Heart right ventricle (tissue), 16 donors: ENCODE measurements at places on chromosomes 1 and 21.

DNA sequence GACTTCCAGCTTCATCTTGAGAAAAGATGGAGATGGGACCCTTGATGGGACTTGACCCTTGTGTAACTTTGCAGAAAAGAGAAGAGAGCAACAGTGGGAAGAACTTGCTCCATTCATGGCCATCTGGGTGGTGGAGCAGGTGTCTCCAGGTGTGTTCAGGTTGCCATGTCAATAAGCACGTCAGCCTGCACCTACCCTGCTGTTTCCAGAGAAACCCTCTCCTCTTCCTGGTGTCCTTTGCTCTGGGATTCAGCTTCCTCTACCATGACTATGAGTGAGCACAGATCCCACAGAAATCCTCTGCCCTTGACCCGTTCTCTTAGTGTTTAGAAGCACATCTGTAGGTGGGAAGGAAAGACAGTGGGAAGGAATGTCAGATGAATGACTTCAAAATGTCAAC lies 21.8 kb upstream of the OTUD3 start:
- no peak for DNase-seq

GRCh38 chr1:243623841-243624240 lies 226.2 kb downstream of the AKT3 start:
- DNase-seq, result no peak

- DNase-seq, result no peak
These were observed 73.8 kb upstream of the ZNF281 start for GRCh38 chr1:200483491-200484143.

DNA sequence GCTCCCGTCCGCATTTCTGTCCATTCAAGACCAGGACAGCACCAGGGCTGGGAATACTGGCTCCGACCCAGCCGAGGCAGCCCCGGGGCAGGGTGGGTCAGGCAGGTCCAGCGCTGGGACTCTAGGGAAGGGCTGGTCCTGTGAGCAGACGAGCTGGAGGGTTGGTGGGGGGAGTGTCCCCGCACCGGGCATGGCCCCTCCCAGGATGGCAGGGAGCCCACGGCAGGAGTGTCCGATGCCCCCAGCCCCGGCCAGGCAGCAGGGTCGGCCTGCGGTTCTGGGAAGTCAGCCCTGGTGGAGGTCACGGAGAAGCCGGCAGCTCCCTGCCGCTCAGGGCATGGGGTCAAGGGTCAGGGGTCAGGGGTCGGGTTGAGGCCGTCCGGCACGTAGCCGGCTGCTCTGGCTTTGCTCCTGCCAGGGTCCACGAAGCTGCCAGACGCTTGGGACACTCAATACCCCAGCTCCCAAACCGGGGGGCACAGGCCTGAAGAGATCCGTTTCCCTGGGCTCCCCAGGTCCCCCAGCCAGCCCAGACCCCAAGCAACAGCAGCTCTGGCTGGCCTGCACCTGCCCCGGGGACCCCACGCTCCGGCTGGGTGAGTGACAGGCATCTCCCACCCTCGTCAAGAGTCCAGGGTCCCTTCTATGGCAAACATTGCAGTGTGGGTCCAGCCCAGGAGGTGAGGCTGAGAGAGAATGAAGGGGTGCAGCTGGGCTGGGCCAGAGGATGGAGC lies 6.7 kb downstream of the C1QTNF12 start:
- no peak for DNase-seq

GRCh38 chr1:245016700-245017099 lies 138.1 kb upstream of the KIF26B start:
- DNase-seq, result no peak

DNA sequence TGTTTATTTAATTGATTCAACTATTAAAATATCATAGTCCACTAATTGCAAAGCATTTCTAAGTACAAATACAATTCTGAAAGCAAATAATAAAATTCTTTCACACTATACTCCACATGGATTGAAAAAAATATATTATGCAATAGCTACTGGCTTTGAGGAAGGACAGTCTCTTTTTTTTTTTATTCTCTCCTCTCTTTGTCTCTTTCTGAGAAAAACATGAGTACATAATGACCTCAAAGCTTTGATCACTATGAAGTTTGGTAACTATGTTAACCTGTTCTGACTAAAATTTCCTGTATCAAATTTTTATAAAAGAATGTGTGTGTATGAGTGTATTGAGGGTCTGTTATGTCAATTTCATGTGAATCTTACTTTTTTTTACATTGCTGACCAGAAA lies 96.2 kb downstream of the RGS2 start:
- no peak for DNase-seq

- DNase-seq, result no peak
These were observed 161.4 kb downstream of the DAB1 start for GRCh38 chr1:57262472-57262871.

- DNase-seq, result no peak
These were observed 50.8 kb downstream of the TOMM20 start for GRCh38 chr1:235077571-235078479.

- no peak for DNase-seq
These were observed 28.6 kb upstream of the TXLNA start for GRCh38 chr1:32150847-32151246.

GRCh38 chr1:107993920-107994319 lies 28.9 kb upstream of the VAV3 start:
- no peak for DNase-seq

- no peak for DNase-seq
These were observed 2.1 kb downstream of the HJV start for GRCh38 chr1:146019231-146020057.

GRCh38 chr1:12275370-12275769 lies 45.5 kb downstream of the VPS13D start:
- peak; percentile 36 for DNase-seq

DNA sequence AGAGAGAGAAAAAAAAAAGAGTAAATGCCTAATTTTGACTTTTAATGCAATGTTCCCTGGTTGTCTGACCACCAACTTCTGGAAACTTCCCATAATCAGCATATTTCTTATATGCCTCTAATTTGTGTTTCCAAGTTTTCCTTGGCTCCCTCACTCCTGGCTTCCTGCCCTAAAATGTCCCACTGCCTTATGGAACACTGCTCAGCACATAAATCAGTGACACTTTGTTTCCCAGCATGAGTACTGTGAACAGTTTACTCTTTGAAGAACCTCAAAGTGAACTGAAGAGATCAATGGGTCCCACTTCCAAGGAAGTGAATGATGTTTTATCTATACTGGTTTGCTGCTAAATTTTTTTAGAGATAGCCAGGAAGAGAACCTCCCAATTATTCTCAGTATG lies 271.3 kb upstream of the PRMT6 start:
- DNase-seq, result no peak

DNA sequence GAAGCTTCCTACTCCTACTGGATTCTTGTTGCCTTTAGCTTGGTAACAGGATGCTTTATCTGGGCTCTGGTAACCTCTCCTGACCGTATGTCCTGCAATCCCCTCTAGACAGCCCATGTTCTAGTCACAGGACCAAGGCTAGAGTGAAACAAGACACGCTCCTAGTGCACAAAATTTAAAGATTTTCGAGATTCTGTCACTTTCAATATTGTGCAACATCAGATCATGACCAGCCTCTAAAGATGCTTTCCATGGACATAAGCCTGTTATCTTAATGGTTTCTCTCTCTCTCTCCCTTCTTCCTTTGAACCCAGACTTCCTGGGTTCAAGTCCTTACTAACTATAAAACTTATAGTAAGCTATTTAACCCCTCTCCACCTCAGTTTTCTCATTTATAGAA lies 1.6 kb upstream of the LY9 start:
- DNase-seq, result no peak

GRCh38 chr1:176559474-176559873 lies 96.5 kb downstream of the PAPPA2 start:
- DNase-seq, result no peak

DNA sequence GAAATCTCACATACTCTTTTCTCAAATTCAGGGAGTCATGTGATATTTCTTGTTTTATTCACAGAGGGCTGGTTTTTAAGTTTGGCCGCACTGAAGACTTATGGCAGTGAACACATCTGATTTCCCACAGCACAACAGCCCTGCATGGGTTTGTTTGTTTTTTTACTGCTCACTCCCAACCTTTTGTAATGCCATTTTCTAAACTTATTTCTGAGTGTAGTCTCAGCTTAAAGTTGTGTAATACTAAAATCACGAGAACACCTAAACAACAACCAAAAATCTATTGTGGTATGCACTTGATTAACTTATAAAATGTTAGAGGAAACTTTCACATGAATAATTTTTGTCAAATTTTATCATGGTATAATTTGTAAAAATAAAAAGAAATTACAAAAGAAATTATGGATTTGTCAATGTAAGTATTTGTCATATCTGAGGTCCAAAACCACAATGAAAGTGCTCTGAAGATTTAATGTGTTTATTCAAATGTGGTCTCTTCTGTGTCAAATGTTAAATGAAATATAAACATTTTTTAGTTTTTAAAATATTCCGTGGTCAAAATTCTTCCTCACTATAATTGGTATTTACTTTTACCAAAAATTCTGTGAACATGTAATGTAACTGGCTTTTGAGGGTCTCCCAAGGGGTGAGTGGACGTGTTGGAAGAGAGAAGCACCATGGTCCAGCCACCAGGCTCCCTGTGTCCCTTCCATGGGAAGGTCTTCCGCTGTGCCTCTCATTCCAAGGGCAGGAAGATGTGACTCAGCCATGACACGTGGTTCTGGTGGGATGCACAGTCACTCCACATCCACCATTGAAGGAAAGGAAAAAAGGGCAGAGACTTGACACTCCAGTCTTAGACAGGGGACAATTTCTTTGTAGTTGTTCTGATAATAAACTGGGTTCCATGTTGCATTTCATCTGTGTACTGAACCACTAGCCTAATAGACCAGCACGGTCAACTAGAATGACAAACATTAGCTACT lies 22.8 kb downstream of the TMEM50A start:
- no peak for DNase-seq

DNA sequence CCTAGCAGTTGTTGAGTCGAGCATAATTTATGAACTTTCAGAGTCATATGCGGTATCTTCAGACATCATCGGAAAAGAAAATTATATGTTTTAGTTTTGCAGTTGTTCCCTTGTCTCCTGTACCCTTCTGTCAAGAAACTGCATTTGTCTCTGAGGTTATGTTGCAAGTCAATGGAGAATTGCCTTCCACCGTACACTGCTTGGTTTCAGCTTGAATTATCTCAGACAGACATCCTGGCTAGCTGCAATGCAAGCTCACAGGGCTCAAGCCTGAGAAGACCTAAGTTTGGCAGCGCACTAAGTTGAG lies 156.0 kb downstream of the NFIA start:
- no peak for DNase-seq

- DNase-seq, result no peak
These were observed 30.0 kb upstream of the DMRTA2 start for GRCh38 chr1:50453266-50453665.
